NB4 (cell line): ENCODE measurements at places on chromosomes 1 and 21.

DNA sequence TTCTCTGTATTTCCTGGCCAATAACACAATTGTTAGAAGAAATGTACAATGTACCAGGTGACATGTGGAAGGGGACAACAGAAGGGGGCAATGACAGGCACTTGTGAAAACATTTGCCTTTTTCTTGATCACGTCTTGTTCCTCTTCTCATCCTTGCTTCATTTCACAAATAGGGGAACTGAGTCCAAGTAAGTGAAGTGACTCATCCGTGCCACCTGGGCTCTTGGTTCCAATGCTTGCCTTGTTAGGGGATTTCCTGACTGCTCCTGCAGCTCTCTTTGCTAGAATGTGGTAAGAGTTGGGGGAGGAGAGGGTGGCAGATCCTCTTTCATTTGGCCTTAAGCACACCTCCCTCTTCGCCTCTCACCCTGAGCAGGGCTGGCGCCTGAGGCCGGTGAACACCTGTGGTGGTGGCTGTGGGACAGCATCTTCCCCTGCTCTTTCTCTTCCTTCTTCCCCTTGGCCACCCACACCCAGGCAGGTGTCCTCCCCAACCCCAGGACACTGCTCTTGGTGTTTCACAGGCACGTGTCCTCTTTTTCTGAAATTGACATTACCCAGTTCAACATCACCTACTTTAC is 2.2 kb upstream of the RHEX start:
- DNase-seq, result peak; percentile 97

- DNase-seq, result peak; percentile 54
Observed at GRCh38 chr1:235075048-235075776, 53.4 kb downstream of the TOMM20 start.

DNA sequence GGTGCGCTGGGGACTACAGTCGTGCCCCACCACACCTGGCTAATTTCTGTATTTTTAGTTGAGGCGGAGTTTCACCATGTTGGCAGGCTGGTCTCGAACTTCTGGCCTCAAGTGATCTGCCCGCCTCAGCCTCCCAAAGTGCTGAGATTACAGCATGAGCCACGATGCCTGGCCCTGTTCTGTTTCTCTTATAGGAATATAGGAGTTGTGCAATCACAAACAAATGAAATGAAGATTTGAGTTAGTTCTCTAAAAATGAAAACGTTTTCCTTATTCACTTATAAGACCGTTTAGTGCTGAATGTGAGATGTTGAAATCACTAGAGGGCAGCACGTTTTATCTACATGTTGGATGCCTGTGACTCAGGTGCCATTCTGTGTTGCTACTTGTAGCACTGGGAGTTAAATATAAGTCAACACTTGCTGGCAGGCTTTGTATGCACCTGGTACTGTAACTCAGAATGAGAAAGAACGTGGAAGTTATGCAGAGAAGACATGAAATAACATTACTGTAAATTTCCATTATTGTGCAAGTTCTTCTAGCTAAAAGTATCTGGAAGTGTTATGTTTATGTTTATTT is 45.8 kb downstream of the MIGA1 start:
- peak; percentile 81 for DNase-seq

DNA sequence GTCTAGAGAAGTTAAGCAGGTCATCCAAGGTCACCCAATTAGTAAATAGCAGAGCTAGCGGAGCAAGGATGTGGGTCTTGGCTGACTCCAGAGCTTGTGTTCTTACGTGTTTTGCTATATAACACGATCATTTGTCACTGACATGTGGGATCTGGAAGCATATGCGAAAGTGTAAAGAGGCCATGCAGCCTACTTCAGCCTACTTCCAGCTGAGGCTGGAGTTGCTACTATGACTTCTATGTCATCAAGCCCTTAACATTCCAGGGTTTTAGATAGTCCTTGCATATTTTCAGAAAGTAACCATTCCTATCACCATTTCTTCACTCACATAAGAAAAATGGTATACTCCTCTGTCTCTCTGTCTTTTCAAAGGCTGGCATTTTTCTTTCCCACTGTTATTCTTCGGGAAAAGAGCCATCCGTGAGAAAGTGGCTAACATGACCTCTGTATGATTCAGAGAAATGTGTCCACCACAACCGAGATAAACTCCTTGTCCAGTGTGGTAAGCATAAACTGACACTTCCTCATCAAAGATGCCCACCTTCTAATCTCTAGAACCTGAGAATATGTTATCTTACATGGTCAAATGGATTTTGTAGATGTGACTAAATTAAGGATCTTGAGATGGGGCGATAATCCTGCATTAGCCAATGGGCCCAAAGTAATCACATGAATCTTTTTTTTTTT is 24.0 kb upstream of the ABL2 start:
- no peak for DNase-seq

- peak; percentile 85 for DNase-seq
Observed at GRCh38 chr1:20184481-20184900, 1.4 kb upstream of the UBXN10 start.

- peak; percentile 83 for DNase-seq
Observed at GRCh38 chr1:226110249-226111097, 48.0 kb downstream of the H3-3A start.

DNA sequence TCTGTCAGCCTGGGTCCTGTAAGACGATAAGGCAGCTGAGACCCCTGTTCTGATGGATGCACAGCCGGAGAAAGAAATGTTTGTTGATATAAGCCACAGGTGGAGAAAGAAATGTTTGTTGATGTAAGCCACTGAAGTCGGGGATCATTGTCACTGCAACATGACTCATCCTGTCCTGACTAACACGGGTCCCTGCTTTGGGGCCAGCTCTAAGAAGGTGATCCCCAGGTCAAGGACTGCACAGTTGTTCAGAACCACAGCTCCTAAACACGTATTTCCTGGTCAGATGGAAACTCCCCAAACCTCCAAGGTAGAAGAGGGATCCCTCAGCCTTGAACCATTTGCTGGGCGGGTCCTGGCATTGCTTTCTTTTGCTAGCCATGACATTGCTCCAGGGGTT is 86.4 kb upstream of the IGSF21 start:
- DNase-seq, result no peak

DNA sequence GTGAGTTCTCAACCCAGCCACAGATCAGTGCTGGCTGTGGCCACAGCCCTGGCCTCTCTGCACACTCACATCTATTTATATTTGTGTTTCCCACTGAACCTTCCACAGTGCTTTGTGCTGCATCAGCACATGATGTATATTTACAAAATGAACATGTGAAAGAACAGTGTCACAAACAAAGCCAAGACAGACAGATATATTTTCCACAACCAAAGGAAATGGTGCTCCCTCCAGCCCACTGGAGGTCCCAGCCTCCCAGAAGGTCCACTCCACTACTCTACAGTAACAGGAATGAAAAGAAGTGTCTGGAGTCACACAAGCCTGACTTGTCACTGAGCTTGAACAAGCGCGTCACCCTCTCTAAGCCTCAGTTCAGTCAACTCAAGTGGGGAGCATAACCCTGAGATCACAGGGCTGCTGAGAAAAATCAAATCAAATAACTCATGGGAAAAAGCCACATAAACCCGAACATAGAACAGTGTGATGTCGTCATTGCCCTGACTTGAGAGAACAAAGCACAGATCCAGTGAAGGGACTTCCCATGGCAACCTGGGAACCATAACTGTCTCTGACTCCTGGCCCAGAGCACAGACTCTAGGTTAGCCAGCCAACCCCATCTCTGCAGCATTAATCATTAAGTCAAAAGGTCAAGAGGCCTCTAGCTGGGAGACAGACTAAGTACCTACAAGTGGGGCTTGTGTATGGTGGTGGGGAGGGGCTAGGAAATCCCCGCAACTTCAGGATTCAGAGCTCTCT is 121.2 kb downstream of the TRABD2B start:
- DNase-seq, result no peak

GRCh38 chr1:184242507-184242943 is 144.3 kb upstream of the C1orf21 start:
- DNase-seq, result no peak

DNA sequence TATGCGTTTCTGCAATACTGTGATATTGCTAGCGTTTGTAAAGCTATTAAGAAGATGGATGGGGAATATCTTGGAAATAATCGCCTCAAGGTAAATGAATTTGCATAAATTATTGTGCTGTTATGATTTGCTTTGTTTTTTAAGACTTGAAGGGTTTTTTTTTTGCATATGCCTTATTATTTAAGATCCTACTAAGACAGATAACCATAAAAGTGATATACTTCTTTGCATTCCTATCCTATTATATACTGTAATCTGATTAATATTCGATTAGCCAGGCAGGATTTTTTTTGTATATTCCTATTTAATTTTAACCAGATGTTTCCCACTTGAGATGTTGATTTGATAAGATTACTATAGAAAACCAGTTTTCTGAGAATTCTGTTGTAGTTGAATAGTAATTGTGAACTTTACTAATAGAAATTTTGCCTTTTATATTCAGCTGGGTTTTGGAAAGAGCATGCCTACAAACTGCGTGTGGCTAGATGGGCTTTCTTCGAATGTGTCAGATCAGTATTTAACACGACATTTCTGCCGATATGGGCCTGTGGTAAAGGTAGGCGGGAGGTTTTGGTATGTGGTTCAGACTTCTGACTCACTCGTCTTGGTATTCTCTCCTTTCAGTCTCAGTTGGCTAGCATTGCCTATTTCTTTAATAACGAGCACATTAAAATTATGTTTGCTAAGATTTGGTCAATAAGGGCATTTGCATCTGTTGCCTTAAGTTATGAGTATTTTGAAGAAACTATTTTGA is 56.8 kb downstream of the ZBTB17 start:
- DNase-seq, result no peak

- DNase-seq, result no peak
Observed at GRCh38 chr21:21018821-21019220, 20.6 kb downstream of the NCAM2 start.

- peak; percentile 88 for DNase-seq
Observed at GRCh38 chr1:159009704-159010361, at the start of gene IFI16. IFI16 (plus strand) TSS chr1:159009907; CDS start chr1:159014681, 4,774 bp downstream.

DNA sequence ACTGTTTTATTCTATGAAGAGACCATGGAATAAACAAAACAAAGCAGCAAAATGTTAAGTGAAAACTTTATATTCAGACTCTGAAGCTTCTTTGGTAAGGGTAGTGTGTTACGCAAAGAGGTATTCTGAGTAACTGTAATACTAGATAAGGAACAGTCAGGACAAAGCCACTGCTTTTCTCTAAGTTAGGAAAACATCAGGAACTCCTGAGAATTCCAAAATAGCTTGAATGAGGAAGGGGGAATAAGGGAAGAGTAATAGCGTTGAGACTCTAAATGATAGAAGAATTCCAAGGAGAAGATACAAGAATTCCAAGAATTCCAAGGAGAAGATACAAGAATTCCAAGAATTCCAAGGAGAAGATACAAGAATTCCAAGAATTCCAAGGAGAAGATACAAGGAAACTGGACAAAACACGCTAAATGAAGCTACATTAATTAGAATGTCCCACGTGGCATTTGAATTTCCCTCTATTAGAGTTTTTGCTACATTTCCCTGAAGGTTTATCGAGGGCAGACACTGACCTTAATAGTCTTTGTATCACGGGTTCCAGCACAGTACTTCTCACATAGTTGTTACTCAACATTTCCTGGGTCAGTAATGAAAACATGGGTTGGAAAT is 71.5 kb downstream of the SMYD3 start:
- no peak for DNase-seq

- DNase-seq, result no peak
Observed at GRCh38 chr21:16308269-16308668, 578.5 kb downstream of the USP25 start.

DNA sequence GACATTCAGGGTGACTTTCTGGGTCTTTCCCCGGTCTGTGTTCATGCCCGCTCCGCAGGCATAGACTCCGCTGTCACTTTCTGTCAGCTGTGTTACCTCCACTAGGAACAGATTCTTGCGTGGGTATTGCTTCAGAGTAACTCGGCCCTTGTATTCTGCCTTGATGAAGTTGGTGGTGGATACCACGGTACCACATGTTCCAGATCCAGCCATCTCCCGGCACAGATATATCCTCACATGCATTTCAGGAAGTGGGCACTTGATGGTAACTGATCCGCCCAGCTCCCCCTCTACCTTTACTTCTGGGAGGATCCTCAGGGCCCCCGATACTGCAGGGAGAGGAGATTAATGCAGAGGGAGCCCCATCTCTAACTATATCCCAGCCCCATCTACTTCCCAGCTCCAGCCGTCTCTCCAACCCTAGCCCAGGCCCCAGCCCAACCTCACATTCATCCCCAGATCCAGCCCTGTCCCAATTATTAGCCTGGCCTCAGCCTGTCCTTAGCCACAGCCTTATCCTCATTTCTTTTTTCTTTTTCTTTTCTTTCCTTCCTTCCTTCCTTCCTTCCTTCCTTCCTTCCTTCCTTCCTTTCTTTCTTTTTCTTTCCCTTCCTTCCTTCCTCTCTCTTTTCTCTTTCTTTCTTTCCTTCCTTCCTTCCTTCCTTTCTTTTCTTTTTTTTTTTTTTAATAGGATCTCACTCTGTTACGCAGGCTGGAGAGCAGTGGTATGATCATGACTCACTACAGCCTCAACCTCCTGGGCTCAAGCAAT is 7.8 kb downstream of the FCMR start:
- DNase-seq, result no peak

GRCh38 chr1:186950547-186950946 is 121.8 kb downstream of the PLA2G4A start:
- no peak for DNase-seq

GRCh38 chr1:71438626-71439025 is 357.8 kb upstream of the ZRANB2 start:
- DNase-seq, result no peak

- DNase-seq, result no peak
Observed at GRCh38 chr21:34296878-34297277, 66.9 kb upstream of the KCNE2 start.

DNA sequence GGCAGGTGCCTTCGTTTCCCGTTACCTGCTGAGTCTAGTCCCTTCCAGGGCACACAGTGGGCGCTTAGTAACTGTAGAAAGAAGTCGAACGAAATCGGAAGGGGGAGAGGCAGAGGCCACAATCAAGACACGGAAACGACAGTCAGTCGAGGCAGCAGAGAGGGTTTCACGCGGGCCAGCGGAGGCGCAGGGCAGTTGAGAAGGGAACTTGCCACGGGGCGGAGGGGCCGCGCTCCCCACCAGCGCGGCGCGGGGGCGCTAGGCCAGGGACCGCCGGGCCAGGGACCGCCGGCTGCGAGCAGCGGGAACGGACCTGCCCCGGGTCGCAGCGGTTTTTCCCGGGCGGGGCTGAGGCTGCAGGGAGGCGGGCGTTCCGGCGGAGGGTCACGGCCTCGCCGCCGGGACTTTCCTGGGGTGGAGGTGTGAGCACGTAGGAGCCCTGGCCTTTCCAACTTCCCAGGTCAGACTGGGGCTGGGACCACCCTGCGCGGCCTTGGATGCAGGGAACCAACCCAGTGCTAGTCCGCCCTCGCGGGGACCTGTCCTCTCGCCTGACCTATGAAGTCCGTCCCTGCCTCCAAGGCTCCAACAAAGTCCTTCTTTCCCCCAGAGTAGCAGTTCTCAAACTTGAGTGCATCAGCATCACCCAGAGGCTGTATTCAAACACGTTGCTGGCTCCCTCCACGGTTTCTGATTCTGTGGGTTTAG is 150.1 kb upstream of the FGGY start:
- peak; percentile 61 for DNase-seq

- no peak for DNase-seq
Observed at GRCh38 chr1:213369465-213369864, 318.4 kb downstream of the RPS6KC1 start.

- DNase-seq, result no peak
Observed at GRCh38 chr1:36349839-36350238, 26.4 kb upstream of the EVA1B start.

GRCh38 chr1:71693581-71693980 is 588.8 kb downstream of the NEGR1 start:
- DNase-seq, result no peak

GRCh38 chr1:216560527-216560926 is 137.3 kb upstream of the USH2A start:
- DNase-seq, result no peak

GRCh38 chr1:96558635-96559034 is 162.9 kb upstream of the PTBP2 start:
- no peak for DNase-seq
